T-helper 2 cell (primary cell): ENCODE measurements at places on chromosomes 1 and 21.

DNA sequence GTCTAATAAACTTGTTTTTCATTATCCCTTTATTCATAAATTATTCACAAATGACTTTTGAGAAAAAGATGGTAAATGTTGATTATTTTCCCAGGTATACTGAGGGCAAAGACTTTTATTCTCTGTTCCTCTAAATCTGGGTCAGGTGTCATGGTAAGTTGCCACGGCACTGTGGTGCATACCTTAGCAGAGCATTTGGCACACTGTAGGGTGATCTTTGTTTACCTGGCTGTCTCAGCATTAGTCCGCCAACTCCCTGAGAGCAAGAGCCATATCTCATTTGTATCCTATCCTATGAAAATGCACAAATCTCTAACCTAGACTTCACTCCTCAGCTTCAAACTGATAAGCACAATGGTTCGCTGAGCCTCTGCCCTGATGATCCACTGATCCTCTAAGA, 24.9 kb downstream of the GDAP2 start:
- DNase-seq, result no peak

GRCh38 chr1:119002028-119002686, 14.0 kb upstream of the TBX15 start:
- no peak for DNase-seq

- no peak for DNase-seq
Measured at GRCh38 chr1:72697410-72697809, 415.1 kb upstream of the NEGR1 start.

- DNase-seq, result no peak
Measured at GRCh38 chr1:231201979-231202633, 38.9 kb upstream of the GNPAT start.

- no peak for DNase-seq
Measured at GRCh38 chr1:6507037-6507428, 15.6 kb upstream of the PLEKHG5 start.

DNA sequence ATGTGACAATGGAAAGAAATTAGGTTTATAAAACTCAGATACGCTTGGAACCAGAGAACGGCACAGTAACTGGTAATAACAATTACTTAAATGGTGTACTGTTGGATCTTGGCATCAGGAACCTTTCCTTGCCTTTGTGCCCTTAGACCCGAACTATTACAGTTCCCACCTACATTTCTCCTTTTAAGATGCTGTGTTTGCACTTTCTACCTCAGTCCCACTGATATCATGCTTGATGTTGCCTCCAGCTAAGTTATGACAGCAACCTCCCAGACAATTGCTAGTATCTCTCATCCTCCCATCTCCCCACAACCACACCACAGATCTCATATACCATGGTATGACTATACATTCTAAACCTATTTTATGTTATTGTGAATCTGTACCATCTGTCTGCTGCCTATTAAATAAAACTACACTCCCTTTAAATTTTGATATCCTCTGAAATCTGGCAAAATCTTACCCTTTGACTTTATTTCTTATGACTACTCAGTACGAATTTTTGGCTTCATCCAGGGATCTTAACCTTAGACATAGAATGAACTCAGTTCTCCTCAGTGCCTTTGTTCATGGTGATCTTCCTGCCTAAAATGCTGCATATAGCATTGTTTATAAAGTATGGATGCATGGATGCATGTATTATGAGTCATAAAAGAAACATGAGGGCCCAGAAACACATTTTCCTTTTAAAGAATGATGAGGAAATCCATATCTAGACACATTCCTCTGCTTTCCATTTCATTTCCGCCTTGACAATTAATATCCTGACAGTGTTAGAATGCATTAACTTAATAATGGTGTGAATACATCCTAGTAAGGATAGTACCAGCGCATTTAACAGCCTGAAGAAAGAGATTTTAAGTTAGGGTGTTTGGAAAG, 64.1 kb downstream of the LRRC8D start:
- DNase-seq, result no peak

GRCh38 chr1:183318433-183318832, 99.7 kb downstream of the NMNAT2 start:
- no peak for DNase-seq
